ENCODE measurements at places on chromosomes 2 and 18. TPM values are rescaled to one million over a fixed set of nuclear protein-coding genes. Genes with fewer than 3 reads are reported as not detected.

The SLC9A2 gene
- 0.55 TPM for total RNA-seq

GRCh38 chr2:189854187-189854586 lies 69.9 kb downstream of the PMS1 start:
- no peak for DNase-seq

DNA sequence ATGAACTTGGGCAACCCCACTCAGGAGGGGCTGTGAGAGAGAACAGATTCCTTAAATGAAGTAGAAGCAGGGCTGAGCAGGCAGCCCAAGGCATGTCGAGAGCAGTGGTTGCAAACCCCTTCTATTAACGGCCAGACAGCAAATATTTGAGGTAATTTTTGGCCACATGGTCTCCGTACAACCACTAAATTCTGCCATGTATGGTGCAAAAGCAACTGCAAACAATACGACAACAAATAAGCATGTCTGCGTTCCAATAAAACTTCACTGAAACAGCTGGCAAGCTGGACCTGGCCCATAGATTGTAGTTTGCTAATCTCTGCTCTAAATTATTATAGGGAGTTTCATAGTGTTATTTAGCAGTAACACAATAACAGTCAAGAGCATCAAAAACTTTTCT lies 217.0 kb upstream of the ZNF521 start:
- no peak for DNase-seq

GRCh38 chr2:227267410-227268115 lies 57.5 kb upstream of the MFF start:
- no peak for DNase-seq

GRCh38 chr2:237156031-237156856 lies 70.6 kb downstream of the COPS8 start:
- peak; percentile 69 for DNase-seq

Data from lower leg skin (tissue), 4 donors.